Activated CD8-positive, alpha-beta T cell treated with anti-CD3 and anti-CD28 coated beads, Interleukin-2, amount 10 ng/mL, durations not matched to agents 7 days and 5 days (primary cell): ENCODE measurements at places on chromosomes 12 and 14. TPM values are rescaled to one million over a fixed set of nuclear protein-coding genes. Genes with fewer than 3 reads are reported as not detected.

The TGM1 gene
- total RNA-seq, result 2.7 TPM

DNA sequence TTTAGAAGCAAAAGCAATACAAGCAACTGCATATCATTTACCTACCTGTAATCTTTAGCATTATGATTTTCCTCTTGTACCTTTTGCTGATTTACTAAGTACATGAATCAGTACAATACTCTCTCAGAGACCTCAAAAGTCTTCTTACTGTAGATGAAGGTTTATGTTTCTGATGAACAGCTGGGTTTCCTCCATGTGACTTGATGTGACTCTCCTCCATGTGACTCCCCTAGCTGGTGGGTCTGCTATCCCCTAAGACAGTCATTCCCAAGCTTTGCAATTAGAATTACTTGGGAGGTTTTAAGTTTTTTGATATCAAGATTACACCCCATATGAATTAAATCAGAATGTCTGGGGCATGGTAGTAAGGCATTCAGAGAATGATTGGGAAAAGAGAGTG, 32.0 kb upstream of the ABCC9 start:
- no peak for DNase-seq

- DNase-seq, result no peak
Observed at GRCh38 chr12:47419497-47419896, 286.3 kb downstream of the RPAP3 start.

The RERG gene
- total RNA-seq, result not detected

GRCh38 chr14:92952481-92953298, 29.7 kb downstream of the CHGA start:
- no peak for DNase-seq

- DNase-seq, result no peak
Observed at GRCh38 chr12:72610342-72610741, 338.2 kb downstream of the TRHDE start.

The PLEKHG7 gene
- total RNA-seq, result not detected

GRCh38 chr14:29163109-29163508, 396.5 kb downstream of the FOXG1 start:
- DNase-seq, result no peak

- DNase-seq, result no peak
Observed at GRCh38 chr12:69112616-69113015, 126.8 kb upstream of the CPSF6 start.
